ENCODE measurements at places on chromosomes 13 and 19.

DNA sequence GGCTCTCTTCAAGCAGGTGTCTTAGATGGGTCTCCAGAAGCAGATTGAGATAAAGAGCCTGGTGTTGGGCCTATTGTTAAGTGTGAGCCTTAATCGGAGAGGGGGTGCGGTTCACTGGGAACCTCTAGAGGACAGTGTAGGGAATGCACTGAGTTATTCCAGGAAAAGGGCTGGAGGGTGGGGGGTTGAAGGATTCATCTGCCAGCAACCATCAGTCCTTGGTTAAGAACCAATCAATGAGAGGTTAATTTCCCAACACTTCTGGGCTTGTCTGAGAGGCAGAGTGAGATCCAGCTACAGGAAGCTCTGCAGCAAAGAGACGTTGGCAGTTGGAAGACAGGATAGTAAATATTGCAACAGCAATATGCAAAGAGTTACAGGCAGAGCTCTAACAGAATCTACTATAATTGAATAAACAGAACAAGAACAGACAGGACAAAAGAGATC, 28.7 kb downstream of the CYP4F2 start:
- no peak for DNase-seq

DNA sequence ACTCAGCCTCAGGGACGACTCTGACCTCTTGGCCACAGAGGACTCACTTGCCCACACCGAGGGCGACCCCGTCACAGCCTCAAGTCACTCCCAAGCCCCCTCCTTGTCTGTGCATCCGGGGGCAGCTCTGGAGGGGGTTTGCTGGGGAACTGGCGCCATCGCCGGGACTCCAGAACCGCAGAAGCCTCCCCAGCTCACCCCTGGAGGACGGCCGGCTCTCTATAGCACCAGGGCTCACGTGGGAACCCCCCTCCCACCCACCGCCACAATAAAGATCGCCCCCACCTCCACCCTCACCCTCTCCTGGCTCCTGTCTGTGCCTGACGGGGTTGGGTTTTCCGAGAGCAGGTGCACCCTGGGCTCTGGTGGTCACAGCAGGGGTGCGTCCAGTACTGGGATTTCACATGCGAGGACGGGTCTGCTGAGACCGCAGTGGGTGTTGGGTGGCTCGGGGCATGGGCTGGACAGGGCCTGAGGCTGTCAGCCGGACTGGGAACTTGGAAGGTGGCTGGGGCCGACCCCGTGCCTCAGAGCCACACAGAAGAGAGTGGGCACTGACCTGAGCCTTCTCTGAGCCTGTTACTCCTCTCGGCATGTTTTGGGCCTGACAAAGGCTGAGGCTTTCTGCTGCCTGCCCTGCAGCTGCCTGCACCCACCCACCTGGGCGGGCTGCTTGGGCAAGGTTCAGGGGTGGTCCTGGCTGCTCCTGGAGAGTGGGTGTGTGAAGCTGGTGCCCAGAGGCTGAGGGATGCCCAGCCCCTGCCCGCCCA, 6.3 kb upstream of the HCN2 start:
- no peak for DNase-seq

GRCh38 chr19:15210323-15210781, 9.6 kb upstream of the NOTCH3 start:
- DNase-seq: no peak

GRCh38 chr19:7916955-7917266, 2.3 kb downstream of the TGFBR3L start:
- DNase-seq: no peak

DNA sequence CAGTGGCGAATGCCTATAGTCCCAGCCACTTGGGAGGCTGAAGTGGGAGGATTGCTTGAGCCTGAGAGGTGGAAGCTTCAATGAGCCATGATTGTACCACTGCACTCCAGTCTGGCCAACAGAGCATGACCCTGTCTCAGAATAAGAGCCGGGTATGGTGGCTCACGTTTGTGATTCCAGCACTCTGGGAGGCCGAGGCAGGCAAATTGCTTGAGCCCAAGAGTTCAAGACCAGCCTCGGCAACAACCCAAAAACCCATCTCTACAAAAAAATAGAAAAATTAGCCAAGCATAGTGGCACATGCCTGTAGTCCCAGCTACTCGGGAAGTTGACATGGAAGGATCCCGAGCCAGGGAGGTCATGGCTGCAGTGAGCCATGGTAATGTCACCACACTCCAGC, 5.3 kb upstream of the NECTIN2 start:
- DNase-seq: no peak

DNA sequence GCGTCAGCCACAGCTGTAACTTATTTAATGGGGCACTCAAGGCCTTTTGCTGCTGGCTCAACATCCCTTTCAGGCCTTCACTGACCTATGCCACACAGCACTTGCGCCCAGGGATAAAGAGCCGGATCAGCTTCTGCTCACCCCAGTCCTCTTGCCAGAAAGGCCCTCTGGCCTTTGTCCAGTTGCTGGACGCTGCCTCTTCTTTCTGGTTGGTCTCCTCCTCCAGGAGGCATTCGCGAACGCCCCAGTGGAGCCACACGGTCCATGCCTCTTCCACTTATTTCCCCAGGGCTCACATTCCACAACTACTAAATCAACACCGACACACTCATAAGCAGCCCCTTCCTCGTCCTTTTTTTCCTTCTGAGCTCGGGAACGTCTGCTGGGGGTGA, 3.7 kb upstream of the ZNF329 start:
- DNase-seq: no peak

DNA sequence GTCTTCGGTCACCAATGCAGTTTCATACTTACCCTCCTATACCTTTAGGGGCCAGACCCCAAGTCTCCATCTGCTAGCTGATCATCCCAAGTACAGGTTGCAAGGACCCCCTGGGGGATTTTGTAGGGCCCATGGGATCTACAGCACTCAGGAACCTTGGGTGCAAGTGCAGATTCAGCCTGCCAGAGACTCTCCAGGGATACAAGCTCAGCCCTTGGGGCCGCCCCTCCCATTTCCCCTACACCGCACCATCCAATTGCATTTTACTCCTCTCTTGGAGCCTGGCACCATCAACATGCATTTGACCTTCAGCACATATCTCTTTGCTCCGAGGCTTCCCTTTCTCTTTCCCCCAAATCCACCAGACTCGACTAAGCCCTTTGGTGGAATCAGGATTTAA, 154.7 kb upstream of the ZNF536 start:
- no peak for DNase-seq

DNA sequence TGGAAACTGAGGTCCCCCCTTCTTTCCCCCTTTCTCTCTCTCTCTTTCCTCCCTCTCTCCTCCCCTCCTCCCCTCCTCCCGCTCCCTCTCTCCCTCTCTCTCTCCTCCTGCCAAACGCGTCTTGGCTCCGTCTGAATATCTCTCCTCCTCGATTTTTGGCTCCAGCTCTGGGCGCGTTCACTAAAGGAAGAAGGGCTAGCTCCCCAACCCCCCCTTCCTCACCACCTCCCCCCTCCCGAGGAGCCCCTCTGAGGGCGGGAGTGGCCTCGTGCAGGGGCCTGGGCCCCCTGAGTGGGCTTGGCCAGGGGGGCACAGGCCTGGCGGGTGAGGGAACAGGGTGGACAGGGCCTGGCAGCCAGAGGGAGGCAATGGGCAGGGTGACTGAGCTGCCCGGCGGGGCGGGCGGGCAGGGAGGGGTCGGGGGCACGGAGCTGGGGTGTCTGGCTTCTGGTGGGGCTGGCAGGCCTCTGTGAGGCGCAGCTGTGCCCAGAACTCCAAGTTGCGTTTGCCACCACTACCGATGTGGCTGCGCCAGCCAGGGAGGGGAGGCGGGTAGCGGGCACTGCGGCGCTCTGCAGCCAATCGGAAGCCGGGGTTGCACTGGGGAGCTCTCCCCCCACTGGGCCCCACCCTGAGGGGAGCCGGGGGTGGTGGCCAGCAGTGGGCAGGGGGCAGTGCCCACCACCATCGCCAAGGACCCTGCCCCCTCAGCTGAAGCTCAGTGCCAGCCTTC, 7.1 kb downstream of the NFIX start:
- no peak for DNase-seq

- no peak for DNase-seq
These were observed at the start of gene EPSTI1 for GRCh38 chr13:42991898-42992763. Gene EPSTI1 (minus strand): TSS chr13:42992241. CDS start chr13:42992165, 76 bp downstream.

GRCh38 chr13:58908019-58908679, 1255.6 kb downstream of the DIAPH3 start:
- no peak for DNase-seq

DNA sequence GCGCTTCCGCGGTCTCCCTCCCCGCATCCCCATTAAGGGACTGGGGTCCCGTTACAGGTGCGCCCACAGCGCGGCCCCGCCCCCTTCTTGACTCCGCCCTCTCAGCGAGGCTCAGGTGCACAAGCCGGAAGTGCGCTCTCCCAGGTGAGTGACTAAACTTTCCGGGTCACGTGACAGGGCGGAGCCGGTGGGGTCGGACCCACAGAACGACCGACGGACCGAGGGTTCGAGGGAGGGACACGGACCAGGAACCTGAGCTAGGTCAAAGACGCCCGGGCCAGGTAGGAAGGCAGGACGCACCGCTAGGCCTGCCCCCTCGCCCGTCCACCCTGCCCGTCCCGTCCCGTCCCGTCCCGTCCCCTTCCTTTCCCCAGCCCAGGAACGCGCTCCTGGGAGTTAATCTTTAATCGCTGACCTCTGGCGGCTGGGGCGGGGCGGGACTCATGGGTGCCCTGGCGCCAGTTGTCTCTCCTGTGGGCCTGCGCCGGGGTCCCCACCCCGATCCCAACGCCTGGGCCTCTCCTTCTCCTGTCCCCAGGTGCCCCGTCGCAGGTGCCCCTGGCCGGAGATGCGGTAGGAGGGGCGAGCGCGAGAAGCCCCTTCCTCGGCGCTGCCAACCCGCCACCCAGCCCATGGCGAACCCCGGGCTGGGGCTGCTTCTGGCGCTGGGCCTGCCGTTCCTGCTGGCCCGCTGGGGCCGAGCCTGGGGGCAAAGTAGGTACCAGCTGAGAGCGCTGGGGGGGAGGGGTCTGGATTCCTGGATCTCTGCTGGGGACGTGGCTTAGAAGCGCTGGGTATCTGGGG, at the start of gene CRB3:
Gene CRB3 (plus strand): TSS at position 202 of the 804 bp plus-strand sequence. CDS start 431 bp downstream, at position 633.
- peak; percentile 22 for DNase-seq

GRCh38 chr13:78035500-78035899, 116.9 kb upstream of the EDNRB start:
- no peak for DNase-seq

GRCh38 chr19:46489445-46490272, 6.0 kb downstream of the PNMA8B start:
- no peak for DNase-seq

DNA sequence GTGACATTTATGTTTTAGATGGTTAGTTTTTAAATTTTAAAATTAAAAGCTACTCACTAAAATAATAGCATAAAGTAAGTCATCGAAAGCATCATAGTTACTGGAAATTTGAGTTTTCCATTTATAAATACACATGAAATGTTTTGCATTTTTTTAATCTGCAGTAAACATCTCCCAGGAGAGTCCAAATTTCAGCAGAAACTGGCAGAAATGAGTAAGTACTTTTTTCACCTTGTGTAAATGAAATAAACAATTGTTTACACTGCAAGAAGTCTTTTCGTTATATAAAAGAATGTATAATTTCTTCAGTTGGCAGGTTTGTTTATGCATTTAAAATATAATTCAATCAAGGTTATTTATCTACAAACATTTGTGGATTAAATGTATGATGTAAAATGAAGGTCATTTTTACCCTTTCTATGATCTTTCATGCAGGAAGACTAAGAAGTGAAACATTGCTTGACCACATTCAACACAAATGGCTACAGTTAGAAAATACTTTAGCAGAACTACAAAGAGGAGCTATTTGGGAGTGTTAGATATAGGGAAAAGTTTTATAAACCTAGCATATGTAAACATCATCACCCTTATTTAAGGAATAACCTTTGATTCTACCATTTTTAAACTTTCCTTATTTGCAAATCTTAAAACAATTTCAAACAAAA, 55.6 kb downstream of the RCBTB2 start:
- DNase-seq: no peak

DNA sequence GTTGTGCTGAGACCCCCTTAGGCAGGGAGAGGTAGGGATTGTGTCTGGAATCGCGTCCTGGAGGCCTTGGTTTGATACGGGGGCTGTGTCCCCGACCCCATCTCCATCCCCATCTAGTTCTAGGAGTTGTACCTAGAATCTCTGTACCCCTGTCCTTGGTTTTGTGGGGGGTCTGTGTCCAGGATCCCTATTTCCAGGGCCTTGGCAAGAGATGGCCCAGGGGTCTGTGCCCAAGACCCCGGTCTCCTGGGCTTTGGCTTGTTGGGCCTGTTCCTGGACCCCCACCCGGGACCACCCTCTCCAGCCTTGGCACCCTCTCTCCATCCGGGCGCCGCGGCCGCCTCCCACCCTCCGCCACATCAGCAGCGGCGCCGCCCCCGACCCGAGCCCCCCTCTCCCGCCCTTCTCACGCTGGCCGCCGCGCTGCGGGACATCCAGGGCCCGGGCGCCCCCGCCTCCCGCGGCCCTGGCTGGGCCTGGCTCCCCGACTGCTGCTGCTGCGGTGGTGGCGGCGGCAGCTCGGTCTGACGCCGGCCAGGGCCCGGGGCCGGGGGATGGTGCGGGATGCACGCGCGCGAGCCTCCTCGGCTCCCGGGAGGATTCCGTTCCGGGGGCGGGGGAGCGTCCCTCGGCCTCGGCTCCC, at the start of gene NUMBL:
Gene NUMBL (minus strand): TSS at position 602 of the 643 bp plus-strand sequence. CDS start 168 bp downstream, at position 434.
- no peak for DNase-seq

- DNase-seq: no peak
These were observed 58.3 kb upstream of the MCF2L start for GRCh38 chr13:112910616-112911280.

DNA sequence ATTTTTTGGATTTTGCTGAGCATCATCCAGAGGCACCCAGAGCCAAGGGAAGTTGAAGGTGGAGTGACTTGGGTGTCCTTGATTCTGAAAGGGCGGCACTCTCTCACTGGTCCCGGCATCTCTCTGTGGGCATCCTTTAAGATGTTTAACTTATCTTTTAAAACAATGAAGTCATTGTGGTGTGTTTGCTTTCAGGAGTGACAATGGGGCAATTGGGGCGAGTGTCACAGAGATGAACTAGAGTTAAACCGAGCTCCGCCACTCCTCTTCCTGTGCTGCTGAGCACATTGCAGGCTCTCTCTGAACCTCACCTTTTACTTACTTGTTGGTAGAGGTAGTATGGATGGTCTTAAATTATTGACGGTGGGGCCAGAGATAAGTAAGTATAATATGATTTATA, 295.7 kb downstream of the MYO16 start:
- DNase-seq: no peak

DNA sequence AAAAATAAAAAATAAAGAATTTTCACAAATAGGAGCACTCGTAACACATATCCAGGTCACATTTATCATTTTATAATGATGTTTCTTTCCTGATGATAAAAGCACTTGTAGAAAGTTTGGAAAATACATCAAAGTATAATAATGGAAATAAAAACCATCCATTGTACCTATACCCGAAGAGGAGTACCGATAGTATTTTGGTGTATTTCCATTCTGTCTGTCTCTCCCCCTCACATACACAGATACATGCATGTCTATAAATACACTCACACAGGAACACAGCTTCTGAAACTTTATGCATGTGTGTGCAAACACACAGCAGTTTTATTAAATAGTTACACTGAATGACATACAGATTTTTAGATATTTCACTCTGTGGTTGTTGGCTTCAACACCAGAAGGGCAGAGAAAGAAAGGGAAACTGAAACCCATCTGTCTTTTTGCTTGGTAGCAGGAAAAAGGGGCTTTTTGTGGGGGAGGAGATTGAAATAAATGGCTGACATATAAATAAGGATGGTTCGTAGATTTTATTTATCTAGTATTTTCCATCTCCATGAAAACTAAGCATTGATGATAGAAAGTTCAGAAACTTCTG, 114.8 kb downstream of the LRCH1 start:
- no peak for DNase-seq

GRCh38 chr13:30675717-30676116, 58.0 kb downstream of the USPL1 start:
- no peak for DNase-seq

Measured in NCI-H1436 treated with DMSO at 0.1 percent for 48 hours (cell line).